ENCODE measurements at places on chromosomes 4 and X.

- no peak overlapping the region for H3K4me3 ChIP-seq
- H3K4me1 ChIP-seq, result no peaks in the 10 kb centered on the region
- no peaks in the 10 kb centered on the region for H3K27me3 ChIP-seq
- H3K27ac ChIP-seq, result no peak overlapping the region
Observed at GRCh38 chrX:144648788-144649187, 598.5 kb upstream of the SPANXN1 start.

DNA sequence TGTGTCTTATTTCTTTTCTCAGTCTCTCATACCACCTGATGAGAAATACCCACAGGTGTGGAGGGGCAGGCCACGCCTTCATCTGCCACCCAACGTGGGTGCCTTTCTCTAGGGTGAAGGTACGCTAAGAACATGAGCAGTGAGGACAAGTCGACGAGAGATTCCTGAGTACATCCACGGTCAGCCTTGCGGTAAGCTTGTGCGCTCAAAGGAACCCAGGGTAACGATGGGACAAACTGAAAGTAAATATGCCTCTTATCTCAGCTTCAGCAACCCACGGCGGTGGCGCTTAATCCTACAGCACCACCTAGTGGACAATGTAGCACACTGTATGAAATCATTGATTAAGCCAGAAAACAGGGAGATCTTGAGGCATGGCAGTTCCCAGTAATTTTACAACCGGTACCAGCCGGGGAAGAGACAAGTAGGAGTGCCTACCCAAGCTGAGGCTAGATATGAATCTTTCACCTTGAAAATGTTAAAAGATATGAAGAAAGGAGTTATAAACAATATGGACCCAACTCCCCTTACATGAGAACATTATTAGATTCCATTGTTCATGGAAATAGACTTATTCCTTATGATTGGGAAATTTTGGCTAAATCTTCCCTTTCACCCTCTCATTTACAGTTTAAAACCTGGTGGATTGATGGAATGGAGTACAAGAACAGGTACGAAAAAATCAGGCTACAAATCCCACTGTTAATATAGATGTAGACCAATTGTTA, 63.0 kb downstream of the ZNF732 start:
- H3K4me1 ChIP-seq, result no peaks in the 10 kb centered on the region
- peak; percentile 18 for DNase-seq
- H3K27ac ChIP-seq, result no peak overlapping the region
- H3K27me3 ChIP-seq, result no peaks in the 10 kb centered on the region

GRCh38 chr4:187108845-187109244, 385.2 kb upstream of the FAT1 start:
- no peaks in the 10 kb centered on the region for H3K36me3 ChIP-seq
- no peak overlapping the region for H3K27ac ChIP-seq
- H3K4me1 ChIP-seq, result no peaks in the 10 kb centered on the region
- H3K27me3 ChIP-seq, result no peaks in the 10 kb centered on the region

GRCh38 chr4:37767546-37767945, 58.9 kb upstream of the PGM2 start:
- no peaks in the 10 kb centered on the region for H3K4me1 ChIP-seq
- no peaks in the 10 kb centered on the region for H3K36me3 ChIP-seq
- no peak for DNase-seq
- H3K4me3 ChIP-seq, result no peak overlapping the region

- no peaks in the 10 kb centered on the region for H3K36me3 ChIP-seq
- H3K27me3 ChIP-seq, result no peaks in the 10 kb centered on the region
- no peak overlapping the region for H3K4me3 ChIP-seq
Observed at GRCh38 chr4:163810755-163811154, 316.3 kb downstream of the TMA16 start.

DNA sequence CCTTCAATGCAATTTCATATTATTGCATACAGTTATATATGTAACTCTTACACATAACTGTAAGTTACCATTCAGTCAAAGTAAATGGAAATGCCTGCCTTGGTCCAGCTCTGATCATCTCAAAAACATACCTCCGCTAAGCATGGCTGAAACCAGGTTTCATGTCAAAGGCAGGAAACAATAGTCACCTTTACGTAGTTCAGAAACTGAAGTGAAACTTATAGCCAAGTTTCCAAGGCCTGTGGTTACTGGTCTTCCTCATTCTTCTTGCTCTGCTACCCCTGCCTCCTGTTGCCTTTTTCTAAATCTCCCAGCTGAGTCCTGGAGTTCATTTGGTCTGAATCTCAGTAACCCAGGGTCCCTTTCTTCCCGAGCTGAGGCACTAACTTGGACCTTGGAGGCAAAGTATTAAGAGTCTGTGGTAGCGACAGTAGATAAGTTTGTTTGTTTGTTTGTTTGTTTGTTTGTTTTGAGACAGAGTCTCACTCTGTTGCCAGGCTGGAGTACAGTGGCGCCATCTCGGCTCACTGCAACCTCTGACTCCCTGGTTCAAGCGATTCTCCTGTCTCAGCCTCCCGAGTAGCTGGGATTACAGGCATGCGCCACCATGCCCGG, 30.8 kb downstream of the DAPP1 start:
- no peak overlapping the region for H3K27ac ChIP-seq
- H3K4me1 ChIP-seq, result no peaks in the 10 kb centered on the region
- no peaks in the 10 kb centered on the region for H3K27me3 ChIP-seq
- H3K36me3 ChIP-seq, result no peaks in the 10 kb centered on the region
- DNase-seq, result no peak

GRCh38 chr4:6126971-6127745, 73.2 kb downstream of the JAKMIP1 start:
- no peak for DNase-seq
- no peaks in the 10 kb centered on the region for H3K4me1 ChIP-seq

GRCh38 chrX:14916017-14916674, 42.9 kb downstream of the MOSPD2 start:
- H3K27ac ChIP-seq, result no peak overlapping the region
- DNase-seq, result no peak
- no peaks in the 10 kb centered on the region for H3K4me1 ChIP-seq
- no peak overlapping the region for H3K4me3 ChIP-seq

DNA sequence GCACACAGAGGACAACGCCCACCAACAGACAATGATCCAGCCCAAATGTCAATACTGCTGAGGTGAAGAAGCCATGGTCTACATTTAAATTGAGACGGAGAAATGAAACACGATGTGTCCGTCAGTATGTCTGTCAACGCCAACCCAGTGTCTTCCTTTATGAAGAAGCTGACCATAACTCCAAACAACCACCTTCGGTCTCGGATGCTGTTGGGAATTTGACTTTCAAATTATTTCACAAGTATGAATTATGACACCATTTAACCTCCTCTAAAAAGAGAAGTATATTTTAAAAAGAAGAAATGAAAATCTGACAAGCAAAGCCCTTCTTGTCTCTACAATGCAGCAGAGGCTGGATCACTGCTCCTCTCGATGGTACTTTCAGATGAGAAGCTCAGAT, 123.7 kb upstream of the MAP3K15 start:
- H3K27ac ChIP-seq, result no peak overlapping the region
- DNase-seq, result no peak
- H3K4me3 ChIP-seq, result no peak overlapping the region

- no peaks in the 10 kb centered on the region for H3K27me3 ChIP-seq
- H3K27ac ChIP-seq, result no peak overlapping the region
- DNase-seq, result no peak
- no peak overlapping the region for H3K4me3 ChIP-seq
- no peaks in the 10 kb centered on the region for H3K36me3 ChIP-seq
Observed at GRCh38 chr4:153036931-153037482, 100.9 kb downstream of the FHDC1 start.

- no peaks in the 10 kb centered on the region for H3K27me3 ChIP-seq
- DNase-seq, result no peak
- H3K4me1 ChIP-seq, result no peaks in the 10 kb centered on the region
- H3K36me3 ChIP-seq, result peaks cover 51% of the 10 kb centered on the region
Observed at GRCh38 chr4:186592445-186592844, 37.1 kb upstream of the MTNR1A start.
